ENCODE measurements at places on chromosomes 3 and 15. TPM values are rescaled to one million over a fixed set of nuclear protein-coding genes. Genes with fewer than 3 reads are reported as not detected.

Gene NR2E3
- not detected for total RNA-seq

Gene CCDC13
- total RNA-seq: 3.1 TPM

Gene SH3GL3
- 0.67 TPM for total RNA-seq

Gene HACL1
- 25.3 TPM for total RNA-seq

Gene MYH15
- total RNA-seq: 0.58 TPM

Gene UBXN7
- total RNA-seq: 78.7 TPM

Gene CD200R1
- total RNA-seq: 3.2 TPM

Gene CAV3
- not detected for total RNA-seq

Gene TM4SF1
- 149 TPM for total RNA-seq

Gene TM6SF1
- 7.8 TPM for total RNA-seq

Gene TEX55
- not detected for total RNA-seq

Gene TNFSF10
- 36.5 TPM for total RNA-seq

Gene OSBPL10
- 27.0 TPM for total RNA-seq

Gene ARNT2
- total RNA-seq: 16.6 TPM

Gene HAUS2
- total RNA-seq: 20.0 TPM

Gene ASB14
- not detected for total RNA-seq

Gene MGLL
- 178 TPM for total RNA-seq

Gene KCNMB3
- total RNA-seq: 3.8 TPM

Gene TUSC7
- total RNA-seq: not detected

Gene CCR3
- not detected for total RNA-seq

Gene GOLGA6B
- total RNA-seq: not detected

Gene NAALADL2
- total RNA-seq: 36.9 TPM

Gene ACKR2
- 19.0 TPM for total RNA-seq

Gene GOLGA8G
- not detected for total RNA-seq

Gene ILDR1
- total RNA-seq: not detected

Gene LMOD3
- total RNA-seq: 0.09 TPM

Data from sciatic nerve (tissue), 2 donors.